Body of pancreas (tissue), 4 donors: ENCODE measurements at places on chromosomes 7 and 10. TPM values are rescaled to one million over a fixed set of nuclear protein-coding genes. Genes with fewer than 3 reads are reported as not detected.

VPS41 gene
- 53.2 TPM for total RNA-seq

TPK1 gene
- total RNA-seq = 1.3 TPM

LRRN3 gene
- 0.26 TPM for total RNA-seq

MRLN gene
- not detected for total RNA-seq

AQP1 gene
- 197 TPM for total RNA-seq

FFAR4 gene
- total RNA-seq = 2.3 TPM

STYXL1 gene
- total RNA-seq = 24.7 TPM

CTAGE8 gene
- not detected for total RNA-seq

MMRN2 gene
- 16.8 TPM for total RNA-seq

HMX3 gene
- total RNA-seq = not detected

NEBL gene
- total RNA-seq = 18.5 TPM

LDB3 gene
- total RNA-seq = 0.66 TPM

C10orf67 gene
- 0.52 TPM for total RNA-seq

TMEM139 gene
- 13.2 TPM for total RNA-seq

IRF5 gene
- total RNA-seq = 4.9 TPM

- DNase-seq = no peak
These were observed 577.1 kb downstream of the PARD3 start for GRCh38 chr10:34237898-34238455.

DNA sequence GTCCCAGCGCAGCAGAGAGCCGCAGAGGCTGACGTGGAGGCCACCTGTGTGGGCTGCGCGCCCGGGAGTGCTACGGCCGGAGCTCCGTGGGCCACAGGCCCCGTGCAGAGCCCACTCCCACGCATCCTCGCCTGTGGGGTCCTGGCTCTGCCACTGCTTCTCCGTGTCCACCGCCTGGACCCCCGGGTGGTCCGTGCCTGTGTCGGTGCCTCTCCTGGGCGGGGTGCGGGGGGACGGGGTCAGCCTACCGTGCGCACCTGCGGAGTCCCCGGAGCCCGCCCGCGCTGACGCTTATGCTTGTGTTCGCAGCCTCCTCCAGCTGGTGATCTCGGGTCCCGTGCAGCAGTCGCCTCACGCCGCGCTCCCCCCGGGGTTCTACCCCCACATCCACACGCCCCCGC lies 7.8 kb upstream of the ZNF853 start:
- no peak for DNase-seq

- no peak for DNase-seq
These were observed 226.5 kb upstream of the STEAP1 start for GRCh38 chr7:89927762-89928161.

GRCh38 chr10:121236621-121237020 lies 361.6 kb downstream of the FGFR2 start:
- DNase-seq = no peak

DNA sequence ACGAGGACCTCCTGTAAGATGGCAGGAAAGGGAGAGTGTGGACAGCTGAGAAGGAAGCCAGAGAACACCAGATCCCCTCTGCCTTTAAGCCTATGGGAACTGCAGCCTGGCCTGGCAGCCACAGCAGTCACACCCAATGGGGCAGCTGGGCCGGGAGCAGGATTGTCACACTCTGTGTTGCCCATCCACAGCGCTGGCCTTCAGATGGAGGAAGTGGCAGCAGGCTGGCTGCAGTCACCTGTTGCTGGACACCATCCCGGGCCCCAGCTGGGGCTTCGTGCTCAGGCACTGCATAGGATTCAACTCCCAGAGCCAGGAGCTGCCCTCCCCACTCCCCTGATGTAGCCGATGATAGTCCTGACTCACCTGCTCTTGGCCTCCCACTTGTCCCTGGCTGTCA lies 114.4 kb downstream of the COL13A1 start:
- no peak for DNase-seq

- DNase-seq = no peak
These were observed 421 bp downstream of the SMURF1 start for GRCh38 chr7:99143521-99143852.

DNA sequence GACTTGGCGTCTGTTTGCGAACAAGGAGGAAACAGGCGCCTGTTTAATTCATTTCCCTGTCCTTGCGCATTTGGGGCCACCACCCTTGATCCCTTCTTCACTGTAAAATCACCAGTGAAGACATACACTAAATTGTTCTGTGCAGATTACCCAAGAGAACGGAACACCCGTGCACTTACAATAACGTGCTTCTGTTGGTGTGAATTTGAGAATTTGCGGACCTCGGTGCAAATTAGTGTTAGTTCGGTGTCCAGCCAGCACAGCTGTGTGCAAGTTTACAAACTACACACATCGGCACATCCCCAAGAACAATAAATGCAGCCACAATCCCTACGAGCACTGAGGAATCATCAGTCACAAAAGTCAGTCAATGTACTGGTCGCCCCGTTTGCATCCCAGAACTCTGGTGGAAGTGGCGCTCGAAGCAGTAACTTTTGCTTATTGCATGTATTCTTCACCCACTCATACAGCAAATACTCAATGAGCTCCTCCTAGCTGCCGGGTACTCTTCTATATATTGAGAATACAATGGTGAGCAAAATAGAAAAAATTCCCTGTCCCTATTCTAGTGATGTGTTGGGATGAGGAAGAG lies 786 bp upstream of the CNOT4 start:
- DNase-seq = no peak

DNA sequence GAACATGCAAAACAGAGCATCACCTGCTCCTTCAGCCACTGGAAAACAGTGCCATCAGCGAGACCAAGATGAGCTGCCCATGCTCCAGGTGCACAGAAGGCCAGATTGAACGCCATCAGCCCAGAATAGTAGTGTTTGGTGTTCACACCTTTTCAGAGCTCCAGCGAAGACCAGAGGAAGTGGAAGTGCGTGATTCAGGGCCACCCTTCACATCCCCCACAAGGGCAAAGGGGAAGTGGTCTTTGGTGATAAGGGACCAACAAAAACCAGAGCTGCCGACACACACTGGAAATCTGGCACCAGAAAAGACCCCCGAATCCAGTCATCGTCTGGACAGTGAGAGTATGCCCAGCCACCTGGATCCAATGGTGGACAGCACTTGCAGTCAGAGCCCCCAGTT lies 29.5 kb upstream of the TMEM72 start:
- DNase-seq = no peak

DNA sequence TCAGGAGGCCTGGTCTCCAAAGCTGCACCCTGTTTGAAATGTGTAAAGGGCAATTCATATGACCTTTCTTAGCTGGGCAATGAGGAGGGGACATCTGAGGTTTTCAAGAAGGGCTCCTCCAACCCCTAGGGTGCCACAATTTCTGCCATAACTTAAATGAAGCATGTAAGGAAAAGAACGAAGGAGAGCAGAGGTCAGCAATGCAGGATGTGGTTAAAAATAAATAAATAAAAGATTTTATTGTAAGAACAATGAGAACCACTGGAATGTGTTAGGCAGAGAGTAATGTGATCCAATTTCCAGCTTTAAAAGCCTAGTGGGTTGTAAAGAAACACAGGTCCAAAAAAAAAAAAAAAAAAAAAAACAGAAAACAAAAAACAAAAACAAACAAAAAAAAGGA lies 673.1 kb downstream of the TNS3 start:
- no peak for DNase-seq

DNA sequence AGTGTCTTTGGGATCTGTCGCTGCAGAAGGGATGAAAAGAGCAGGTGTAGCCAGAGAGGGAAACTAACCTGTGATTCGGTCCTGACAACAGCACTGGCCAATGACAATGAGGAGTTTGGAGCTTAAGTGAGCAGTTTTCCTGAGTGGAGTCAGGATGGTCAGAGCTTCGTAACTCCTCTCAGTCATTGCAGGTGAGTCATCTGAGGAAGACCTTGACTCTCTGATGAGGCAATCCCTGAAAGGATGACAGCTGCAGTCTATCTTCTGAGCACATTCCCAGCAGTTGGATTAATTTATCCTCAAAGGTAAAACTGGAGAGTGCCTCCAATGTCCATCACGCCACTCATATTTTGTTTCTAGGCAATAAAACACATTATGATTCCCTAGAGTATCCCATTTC lies 401.9 kb downstream of the POM121L12 start:
- no peak for DNase-seq

- DNase-seq = peak; percentile 84
These were observed 26.4 kb downstream of the CDK6 start for GRCh38 chr7:92809760-92810573.

DNA sequence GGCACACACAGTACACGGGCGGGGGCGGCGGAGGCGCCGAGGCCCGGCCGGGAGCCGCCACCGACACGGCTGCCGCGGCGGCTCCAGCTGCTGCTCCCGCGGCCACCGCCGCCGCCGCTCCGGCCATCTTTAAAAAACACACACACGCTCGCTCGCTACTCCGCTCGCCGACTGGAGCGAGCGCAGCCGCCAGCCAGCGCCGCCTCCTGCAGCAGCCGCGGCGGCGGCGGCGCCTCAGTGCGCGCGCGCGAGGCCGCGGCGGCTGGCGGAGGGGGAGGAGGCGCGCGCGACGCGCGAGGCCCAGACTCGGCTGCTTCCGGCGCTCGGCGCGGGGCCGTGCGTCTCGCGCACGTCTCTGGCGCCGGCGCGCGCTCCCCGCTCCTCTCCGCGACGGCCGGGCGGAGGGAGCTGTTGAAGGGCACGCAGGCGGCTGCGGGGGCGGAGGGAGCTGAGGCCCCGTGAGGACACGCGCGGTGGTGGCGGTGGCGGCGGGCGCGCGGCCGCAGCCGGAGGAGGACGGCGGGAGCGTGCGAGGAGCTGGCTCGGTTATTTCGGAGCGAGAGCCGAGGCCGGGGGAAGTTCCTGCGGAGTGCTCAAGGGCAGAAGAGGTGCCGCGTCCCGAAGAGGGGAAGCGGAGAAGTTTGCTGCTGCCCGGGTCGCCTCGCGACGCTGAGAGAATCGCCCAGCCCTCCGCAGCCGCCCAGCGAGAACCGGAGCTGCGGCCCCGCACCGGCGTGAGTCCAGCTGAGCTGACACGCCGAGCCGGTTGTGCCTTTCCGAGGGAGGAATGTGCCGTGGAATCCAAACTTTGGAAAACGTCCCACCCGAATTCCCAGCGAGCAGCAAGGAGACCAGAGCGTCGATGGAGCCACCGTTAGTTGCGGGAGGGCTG lies at the start of gene KDM7A:
Gene KDM7A, minus strand, starts transcription at position 173 of the 892 bp plus-strand sequence. Its CDS starts 46 bp downstream, at position 127.
- peak; percentile 93 for DNase-seq

DNA sequence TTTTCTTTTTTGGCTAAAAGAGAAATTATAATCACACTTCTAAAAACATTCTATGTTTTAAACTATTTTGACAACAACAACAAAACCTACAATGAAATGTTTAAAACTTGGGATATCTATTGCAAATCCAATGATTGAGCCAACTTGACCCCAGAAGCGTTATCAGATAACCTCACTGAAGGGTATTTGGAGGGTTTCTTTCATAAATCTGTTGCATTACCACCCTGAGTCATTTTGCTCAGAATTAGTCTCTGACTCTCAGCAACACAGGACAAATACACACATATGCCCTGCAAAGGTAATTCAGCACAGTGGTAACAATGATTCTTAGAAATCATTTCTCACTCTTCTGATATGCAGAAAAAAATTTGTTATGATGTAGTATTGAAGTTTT lies 2.3 kb upstream of the COL1A2 start:
- no peak for DNase-seq

- no peak for DNase-seq
These were observed 341.7 kb downstream of the REEP3 start for GRCh38 chr10:63862860-63863259.

DNA sequence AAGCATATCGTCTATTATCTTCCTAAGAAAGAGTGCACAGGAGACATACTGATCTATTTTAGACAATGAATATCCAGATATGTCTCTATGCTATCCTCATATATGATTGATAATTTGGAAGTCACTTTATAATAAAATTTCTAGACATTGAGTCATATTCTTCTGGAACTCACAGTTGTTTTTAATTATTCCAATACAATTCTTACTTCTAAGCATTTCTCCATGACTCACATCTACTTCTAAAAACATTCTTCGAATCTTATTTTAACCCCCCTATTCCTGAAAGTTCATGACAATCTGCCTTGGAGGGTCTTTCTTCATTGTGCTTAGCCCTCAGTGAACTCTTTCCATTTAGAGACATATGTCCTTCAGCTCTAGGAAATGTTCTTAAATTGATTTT lies 368.1 kb downstream of the MDFIC start:
- no peak for DNase-seq

DNA sequence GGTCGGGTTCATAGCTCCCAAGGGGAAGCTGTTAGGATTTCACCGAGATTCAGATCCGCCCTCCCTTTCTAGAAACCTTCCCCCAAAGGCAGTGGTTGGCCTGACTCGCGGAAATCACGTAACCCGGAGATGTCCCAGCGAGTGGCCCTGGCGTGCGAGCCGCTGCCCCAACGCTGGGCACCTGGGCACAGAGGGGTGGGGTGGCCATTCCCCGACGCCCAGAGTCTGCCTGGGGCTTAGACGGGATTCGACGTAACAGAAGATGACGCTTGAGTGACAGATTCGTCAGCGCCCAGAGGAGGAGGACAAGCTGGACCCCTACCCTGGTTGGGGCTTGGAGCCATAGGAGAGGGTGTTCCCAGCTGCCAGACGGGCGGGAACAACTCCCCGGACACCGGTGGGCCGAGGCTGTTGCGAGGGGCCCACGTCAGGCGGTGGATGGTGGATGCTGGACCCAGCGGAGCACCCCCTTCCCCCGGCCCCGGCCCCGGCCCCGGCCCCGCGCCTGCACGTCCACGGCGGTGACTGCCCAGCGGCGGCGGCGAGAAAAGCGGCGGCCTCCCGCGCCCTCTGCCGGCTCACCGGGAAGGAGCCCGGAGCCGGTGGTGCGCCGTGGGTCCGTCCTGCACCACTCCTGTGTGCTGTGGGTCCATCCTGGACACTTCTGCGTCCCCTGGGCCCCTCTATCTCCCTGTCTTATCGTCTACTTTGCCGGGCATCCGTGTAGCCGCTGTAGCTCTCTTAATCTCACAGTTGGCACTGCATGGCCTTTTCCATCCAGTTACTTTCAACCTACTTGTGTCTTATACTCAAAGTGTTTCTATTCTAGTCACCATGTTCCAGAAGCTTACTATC lies 35.4 kb upstream of the KNDC1 start:
- DNase-seq = peak; percentile 54

- no peak for DNase-seq
These were observed 204.6 kb downstream of the ANKRD7 start for GRCh38 chr7:118429141-118429540.

DNA sequence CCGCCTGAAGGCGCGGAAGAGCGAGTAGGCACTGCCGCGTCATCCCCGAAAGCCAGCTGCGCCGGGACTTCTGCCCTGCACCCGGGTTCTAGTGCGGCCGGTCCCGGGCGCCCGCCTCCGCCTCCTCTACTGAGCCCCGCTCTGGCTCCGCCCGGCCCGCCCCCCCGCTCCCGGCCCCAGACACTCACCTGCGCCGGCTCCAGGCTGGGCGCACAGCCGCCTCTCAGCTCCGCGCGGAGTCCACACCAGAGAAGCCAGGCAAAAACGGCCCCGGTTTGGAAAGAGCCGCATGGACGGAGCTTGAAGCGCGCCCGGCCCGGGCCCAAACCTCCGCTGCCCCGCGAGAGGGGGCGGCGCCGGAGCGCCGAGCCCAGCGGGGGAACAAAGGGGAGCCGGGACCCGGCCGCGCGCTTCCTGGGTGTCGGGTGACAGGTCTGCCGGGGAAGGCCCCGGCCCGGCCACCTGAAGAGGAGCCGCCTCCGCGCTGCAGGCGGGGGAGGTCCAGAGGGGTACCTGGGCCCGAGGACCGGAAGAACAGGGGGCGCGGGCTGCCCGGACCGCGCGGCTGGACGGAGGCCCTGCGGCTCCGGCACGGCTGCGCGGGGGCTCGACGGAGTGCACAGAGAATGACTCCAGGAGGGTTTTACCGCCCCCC lies 168.2 kb downstream of the NRF1 start:
- DNase-seq = no peak

- no peak for DNase-seq
These were observed 23.3 kb upstream of the PDGFA start for GRCh38 chr7:542713-543500.

GRCh38 chr7:22969010-22969431 lies 44.9 kb downstream of the HYCC1 start:
- no peak for DNase-seq
